ENCODE measurements at places on chromosomes 3 and 15.

- DNase-seq: no peak
Measured at GRCh38 chr15:71151081-71151480, 35.8 kb downstream of the THSD4 start.

DNA sequence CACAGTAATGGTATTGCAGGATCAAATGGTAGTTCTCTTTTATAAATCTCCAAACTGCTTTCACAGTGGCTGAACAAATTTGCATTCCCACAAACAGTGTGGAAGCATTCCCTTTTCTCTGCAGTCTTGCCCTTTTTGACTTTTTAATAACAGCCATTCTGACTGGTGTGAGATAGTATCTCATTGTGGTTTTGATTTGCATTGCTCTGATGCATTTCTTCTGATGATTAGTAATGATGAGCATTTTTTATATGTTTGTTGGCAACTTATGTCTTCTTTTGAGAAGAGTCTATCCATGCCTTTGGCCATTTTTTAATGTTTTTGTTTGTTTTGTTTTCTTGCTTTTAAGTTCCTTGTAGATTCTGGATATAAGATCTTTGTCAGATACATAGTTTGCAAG lies 316.1 kb upstream of the TMCO5A start:
- DNase-seq: no peak

- no peak for DNase-seq
Measured at GRCh38 chr3:17070161-17070959, 185.6 kb downstream of the PLCL2 start.

GRCh38 chr3:29890801-29891200 lies 609.9 kb downstream of the RBMS3 start:
- no peak for DNase-seq

DNA sequence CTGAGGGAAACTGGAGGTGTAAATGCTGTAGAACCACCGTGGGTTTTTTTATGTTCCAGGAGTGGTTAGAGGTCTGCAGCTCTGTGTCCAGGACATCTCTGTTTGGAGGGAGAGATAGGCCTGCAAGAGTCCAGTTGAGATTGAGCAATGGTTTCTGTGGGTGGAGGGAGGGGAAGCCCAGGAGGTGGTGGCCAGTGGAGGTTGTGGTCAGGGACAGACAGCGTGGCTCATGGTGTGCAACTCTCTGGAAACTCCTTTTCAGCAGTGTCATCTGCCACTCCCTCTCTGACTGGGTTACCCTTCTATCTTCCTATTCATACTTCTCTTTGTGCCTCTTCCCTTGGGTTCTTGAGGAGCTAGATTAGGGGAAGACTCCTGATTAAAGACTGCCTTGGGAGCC lies 9.6 kb downstream of the XCR1 start:
- no peak for DNase-seq

- DNase-seq: no peak
Measured at GRCh38 chr15:57972864-57973263, 92.6 kb downstream of the ALDH1A2 start.

DNA sequence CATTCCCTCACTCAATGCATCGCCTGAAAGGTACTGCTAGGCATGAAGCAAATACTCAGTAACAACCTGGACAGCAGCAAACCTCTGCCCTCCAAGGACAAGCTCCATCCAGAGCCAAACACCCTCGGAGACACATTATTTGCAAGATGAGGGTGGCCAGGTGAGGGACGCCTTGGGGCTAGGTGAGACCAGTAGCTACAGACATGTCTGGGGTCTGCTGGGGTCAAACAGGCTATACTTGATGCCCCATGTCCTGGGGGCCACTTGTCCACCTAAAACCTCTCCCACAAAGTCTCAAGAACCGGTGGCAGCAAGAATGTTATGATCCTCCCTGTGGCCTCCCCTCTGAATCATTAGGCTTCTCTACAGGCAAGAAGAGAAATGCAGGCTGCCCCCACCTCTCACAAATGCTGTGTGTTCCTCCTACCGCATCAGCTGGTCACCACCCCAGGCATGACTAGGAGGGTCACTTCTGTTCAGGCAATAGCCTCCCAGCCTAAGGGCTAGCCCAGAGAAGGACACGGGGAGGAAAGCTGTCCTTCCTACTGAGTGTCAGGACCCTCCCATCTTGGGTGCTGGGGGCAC lies 54.3 kb downstream of the TBC1D2B start:
- no peak for DNase-seq

GRCh38 chr3:134214239-134214638 lies 36.4 kb downstream of the RYK start:
- DNase-seq: no peak

- no peak for DNase-seq
Measured at GRCh38 chr3:112881891-112882290, 35.2 kb upstream of the CD200R1L start.

- DNase-seq: no peak
Measured at GRCh38 chr3:121483290-121483689, 62.5 kb downstream of the POLQ start.

DNA sequence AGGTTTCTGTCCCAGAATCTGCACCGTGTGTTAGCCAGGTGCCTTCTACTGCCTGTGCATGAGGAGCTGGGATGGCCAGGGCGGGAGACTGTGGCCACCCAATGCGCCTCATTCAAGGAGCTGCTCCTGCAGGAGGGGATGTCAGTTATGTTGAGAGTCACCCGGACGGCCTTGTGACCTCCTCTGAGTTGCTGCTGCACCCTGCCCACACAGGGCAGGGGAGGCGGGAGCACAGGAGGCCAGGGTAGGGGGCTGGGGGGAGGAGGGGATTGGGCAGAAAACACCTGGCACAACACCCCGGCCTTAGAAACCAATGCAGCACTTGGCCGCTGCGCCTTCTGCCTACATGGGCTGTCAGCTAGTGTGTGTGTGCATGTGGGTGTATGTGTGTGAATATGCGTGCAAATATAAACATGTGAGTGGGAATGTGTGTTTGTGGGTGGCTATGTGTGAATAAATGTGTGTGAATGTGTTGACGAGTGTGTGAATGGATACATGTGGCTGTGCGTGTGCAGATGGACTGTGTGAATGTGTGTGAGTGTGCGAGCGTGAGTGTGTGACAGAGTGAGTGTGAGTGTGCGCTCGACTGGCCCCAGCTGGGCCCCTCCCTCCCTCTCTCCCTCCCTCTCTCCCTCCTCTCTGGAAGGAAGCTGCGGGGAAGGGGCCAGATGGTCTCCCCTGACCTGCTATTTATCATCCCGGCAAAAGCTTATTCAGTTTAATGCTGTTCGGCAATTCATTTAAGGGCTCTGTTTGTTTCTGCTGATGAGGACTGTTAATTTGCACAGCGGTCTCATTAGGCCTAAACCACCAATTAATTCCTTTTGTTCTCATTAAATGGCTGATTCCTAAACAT lies 106.9 kb downstream of the TLE3 start:
- no peak for DNase-seq

- DNase-seq: no peak
Measured at GRCh38 chr15:39025321-39025720, 460.7 kb upstream of the RASGRP1 start.

- DNase-seq: no peak
Measured at GRCh38 chr15:65547841-65548240, 17.6 kb downstream of the HACD3 start.

DNA sequence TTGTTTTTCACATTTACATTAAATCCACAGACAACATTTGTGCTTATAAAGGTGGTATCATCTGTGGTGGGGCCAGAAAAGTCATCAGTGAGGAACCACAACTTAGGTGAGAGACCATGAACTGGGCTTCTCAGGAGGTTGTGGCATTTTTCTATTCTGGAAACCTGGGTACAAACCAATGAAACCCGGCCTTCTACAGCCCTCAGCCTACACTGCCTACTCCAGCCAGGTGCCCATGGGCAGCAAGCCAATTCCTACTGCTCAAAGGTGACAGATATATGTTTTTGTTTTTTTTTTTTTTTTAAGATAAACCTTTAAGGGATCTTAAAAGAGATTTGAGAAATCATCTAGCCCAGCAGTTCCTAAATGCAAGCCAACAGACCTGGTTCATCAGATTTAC lies 20.3 kb downstream of the SPG21 start:
- DNase-seq: no peak

DNA sequence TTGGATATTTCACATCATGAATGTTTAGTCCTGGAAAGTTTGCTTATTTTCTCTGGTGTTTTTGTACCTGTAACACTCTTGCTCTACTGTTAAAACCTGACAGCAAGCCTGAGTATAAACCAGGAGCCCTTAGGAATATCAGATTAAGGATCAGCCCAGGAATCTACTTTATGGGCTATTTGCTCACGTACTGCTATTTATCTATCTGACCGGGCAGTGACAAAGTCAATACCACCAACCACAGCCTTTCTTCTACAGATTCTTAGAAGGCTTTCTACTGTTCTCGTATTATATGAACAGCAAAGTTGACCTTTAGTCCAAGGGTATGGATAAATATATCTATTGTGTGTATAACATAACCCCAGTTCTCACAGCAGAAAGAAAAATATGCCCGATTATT lies 521.2 kb downstream of the RBMS3 start:
- DNase-seq: no peak

DNA sequence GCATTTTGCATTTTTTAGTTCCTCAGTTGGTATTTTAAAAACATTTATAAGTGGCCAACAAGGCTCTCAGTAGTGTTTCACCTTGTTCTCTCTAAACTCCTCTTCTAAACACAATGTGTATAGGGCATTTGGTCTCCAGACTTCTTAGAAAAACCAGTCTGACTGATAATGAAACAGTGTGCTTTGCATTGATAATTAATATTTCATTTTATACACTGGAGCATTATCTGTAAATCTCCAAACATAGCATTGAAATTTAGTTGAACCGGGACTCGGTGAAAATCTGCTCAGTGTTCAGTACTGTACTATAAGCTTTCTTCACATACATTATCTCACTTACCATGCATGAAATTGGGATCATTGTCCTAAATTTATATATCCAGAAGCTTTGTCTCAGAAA lies 53.6 kb downstream of the SETD5 start:
- DNase-seq: no peak

GRCh38 chr3:50317300-50317699 lies 5.2 kb downstream of the HYAL2 start:
- DNase-seq: no peak

DNA sequence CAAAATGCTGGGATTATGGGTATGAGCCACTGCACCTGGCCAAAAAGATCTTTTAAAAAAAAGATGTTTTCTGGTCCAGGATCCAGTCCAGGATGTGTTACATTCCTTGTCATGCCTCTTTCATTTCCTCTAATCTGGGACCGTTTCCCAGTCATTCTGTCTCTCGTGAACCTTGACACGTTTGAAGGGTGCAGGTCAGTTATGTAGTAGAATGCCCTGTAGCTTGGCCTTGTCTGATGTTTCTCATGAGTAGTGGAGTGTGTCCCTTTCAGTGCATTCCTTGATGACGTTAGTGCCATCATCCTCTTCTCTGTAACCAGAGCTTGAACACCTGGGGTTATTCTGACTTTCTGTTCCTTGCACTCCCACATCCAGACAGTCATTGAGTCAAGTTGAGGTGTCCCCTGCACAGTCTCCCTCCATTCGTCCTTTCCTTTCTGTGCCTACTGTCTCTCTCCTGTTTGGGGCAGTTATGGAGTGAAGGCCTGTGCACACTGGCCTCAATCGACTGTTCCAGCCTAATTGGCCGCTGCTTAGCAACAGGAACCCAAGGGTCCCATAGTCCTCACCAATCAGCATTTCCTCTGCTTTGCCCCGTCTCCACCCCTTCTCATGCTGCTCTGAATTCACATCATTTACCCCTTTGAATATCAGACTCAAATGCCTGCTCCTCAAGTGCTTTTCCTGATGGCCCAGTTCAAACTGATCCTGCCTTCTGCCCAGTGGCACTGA lies 5.5 kb downstream of the FAM81A start:
- no peak for DNase-seq

DNA sequence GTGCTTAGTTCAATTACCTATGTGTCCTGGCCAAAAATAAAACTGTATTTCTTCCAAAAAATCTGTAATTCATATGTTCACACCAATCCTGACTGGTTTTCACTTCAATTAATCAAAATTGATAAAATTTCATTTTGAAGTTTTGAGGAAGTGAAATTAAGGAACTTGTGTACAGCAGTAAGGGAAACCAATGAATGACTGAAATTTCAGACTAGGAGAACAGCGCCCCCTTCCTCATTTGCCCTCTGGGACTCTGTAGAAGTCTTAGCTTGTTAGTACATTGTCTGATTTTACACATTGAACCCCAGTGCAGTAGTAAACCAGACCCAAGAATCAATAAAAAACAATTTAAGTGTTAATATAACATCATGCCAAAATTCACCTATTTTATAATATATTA lies 495.3 kb upstream of the AGTR1 start:
- DNase-seq: no peak

Measured in NCI-H1048 (cell line).